ENCODE measurements at places on chromosomes 3 and 15.

- no peak for DNase-seq
Measured at GRCh38 chr15:33101036-33101435, 93.5 kb downstream of the FMN1 start.

DNA sequence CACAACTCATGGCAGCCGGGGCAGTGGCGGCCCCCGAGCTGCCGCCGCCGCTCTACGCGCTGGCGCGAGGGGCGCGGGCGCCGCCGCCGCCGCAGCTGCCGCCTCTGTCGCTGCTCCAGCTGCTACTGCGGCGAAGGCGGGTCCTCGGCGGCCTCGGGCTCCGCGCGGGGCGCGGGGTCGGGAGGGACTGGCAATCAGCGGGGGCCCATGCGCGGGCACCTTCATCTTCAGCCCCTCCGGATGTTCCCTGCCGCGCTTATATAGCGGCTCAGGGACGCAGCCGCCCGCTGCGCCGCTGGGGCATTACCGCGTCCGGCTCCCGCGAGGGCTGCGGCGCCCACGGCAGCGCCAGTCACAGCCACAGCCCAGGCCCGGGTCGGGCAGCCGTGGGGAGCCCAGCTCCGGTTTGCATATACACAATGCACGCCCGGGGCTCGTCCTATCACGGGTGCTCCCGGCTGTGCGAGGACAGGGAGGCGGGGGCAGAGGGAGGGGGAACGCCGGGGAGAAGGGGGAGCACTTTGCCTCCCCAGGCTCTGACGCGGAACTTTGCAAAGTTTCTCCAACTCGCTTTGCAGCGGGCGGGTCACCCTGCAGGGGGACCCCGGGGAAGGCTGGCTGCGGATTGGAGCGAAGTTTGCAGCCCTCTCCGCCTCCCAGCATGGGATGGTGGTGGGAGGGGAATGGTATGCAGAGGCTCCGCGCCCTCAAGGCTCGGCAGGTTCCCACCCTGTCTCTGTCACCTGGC, at the start of gene VGLL3:
TSS of gene VGLL3 (minus strand) at position 416 of the 748 bp plus-strand sequence. CDS start at position 10, 406 bp downstream.
- no peak for DNase-seq

DNA sequence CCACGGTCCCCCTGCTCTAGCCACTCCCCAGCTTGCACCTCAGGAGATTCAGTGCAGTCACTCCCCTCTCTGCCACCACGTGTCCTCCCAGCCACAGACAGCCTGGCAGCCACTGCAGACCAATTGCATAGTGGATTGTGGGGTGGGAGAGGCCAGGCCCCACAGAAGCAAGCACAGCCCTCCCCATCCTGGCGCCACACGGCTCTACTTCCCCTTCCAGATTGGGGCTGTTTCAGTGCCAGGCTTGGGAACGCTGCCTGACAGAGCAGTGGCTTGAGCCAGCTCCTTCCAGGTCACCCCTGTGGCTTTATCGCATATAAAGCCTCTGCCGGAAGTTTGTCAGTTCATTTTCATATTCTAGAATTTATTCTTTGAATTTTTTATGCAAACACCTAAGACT, 90.7 kb downstream of the TMEM266 start:
- DNase-seq, result no peak

DNA sequence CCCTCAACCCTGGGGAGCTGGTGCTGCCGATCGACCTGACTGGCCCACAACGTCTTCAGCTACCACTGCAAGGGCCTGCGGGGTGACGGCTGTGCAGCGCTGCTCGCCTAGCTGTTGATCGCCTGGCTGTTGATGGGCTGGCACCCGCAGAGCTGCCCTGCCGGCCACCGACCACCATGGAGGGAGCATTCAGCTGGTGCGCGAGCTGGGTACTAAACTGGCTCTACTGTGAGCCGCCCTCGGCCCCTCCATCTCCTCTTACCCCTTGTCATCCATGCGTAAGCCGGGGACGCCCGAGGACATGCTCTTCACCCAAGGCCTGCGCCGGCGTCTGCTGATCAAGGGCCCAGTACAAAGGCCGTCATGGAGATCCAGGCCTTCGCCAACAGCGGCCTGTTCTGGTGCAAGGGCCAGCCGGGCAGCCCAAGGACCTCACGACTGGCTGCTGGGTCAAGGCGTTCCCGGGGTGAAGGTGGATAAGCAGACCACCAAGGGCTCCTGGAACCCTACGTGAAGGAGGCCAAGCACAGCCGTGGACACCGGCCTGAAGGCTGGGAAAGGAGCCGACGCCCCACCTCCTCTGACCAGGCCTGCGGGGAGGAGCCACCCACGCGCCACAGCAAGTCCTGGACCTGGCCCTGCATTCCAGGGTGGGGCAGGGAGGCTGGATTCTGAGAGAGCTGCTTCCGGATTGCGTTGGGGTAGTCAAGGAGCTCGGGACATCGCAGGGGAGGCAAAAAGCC, 46.9 kb downstream of the SFMBT1 start:
- no peak for DNase-seq

DNA sequence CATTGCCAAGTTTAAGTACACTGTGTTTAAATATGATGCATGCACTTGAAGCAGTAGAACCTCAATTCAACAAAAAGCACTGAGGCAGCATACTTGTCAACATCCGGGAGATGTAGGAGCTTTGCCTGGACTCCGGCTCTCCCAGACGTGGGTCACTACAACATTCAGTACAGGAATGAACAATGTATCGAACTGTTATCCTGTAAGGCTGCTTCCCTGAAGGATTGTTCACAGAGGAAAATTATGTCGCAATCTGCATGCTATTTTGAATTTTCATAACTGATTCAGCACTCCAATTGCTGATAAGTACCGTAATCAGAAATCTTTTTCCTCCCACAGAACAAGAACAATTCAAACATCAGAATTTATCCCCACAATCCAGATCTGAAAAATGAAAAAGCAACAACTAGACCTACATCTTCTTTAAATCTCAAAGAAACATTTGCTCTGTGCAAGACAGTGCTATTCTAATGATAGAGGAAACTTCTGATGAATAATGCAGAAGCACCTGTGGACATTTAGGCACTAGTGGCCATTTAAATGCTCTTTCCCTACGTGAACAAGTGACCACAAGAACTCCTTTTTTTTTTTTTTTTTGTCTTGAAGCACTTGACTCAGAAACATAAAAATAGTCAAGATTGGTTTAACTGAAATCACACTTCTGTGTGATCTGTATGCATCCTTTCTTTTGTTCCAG, 113.4 kb downstream of the PLCH1 start:
- DNase-seq, result no peak

- DNase-seq, result no peak
Measured at GRCh38 chr3:71414189-71414927, 169.2 kb downstream of the FOXP1 start.

- DNase-seq, result no peak
Measured at GRCh38 chr15:87215100-87215499, 1041.4 kb downstream of the NTRK3 start.

DNA sequence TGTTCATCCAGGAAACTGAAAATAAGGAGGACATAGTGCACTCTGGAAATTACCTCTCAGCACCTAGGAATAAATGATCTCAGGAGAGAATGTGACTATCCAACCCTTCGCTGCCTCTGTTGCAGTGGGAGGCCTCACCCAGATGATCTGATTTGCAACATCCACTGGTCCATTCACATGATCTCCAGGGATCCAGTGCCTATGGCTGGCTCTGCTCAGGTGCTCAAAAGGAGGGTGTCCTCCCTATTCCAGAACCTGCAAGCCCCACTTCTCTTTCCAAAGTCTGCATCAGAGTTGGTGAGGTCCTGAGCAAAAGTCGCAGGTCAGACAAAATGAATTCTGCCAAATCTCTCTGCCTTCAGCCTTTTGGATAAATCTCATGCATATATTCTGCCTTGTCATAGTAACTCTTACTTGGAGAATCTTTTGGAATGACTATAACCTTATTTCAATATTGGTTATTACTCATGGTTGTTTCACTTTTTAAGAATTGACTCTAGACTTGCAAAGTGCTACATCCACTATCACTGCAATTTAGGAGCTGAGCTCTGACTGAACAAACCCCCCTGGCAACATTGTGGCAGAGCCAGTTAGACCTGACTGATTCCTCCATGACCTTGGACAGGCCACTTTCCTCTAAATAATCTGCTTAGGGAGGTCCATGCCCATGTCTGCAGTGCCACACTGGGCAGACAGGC, 295.1 kb downstream of the EPHB1 start:
- no peak for DNase-seq

DNA sequence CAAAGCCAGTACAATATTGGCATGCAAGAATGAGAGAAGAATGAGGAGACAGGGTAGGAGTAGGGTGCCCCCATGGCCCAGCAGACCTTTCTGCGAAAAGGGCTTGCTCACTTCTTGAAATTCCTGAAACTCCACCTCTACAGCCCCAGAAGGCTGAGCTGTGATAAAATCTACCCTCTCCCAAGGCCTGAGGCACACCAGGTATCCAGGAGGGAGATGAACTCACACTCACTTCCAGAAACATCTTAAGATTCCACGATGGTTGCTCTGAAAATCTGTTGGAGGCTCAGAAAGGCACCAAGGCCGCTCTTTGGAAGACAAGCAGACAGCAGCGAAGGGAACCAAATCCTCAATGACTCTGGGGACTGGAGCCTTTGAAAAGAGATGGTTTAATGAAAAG, 297.5 kb downstream of the UACA start:
- no peak for DNase-seq

DNA sequence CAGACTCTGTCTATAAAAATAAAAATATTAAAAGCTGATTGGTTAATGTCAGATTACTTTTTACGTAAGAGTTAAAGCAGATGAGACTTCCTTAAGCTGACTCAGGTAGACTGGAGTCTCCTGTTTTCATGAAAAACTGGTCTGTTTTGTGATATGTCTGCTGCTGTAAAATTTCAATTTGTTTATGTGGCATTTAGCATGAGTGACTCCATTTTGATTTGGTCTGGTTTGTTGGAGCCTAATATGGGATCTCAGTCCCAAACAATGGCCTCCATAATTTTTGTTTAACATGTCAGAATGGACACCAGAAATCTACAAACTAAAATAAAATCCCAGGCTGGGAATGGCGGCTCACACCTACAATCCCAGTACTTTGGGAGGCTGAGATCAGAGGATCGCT, 57.8 kb upstream of the LEKR1 start:
- no peak for DNase-seq

GRCh38 chr3:46058981-46059380, 31.7 kb upstream of the XCR1 start:
- no peak for DNase-seq

DNA sequence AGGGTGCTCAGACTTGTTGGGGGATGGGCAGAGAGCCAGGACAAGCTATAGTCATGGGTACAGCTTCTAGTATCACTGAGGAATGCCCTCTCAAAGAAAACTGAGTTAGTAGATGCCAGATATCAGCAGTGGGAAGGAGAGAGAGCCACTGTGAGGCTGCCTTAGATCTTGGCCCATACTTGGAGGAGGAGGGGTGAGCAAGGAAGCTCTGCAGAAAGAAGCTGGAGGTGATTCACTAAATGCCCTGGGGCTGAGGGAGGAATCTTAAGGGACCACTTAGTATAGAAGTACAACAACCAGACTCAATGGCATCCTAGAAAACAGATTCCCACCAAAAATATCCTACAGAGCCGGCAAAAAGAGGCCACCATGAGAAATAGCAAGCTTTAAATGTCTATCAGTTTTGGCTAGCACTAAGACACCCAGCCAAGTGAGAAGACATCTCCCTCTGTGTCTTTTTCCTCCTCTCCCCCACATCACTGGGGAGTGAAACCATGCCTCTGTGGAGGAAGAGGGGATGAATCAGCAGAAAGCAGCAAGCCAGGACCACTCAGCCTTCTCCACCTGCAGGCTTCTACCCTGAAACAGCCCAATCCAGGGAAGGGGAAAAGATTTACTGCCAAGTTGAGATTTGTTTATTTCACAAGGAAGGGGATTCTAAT, 282.5 kb upstream of the STT3B start:
- no peak for DNase-seq

GRCh38 chr15:44300572-44300971, 12.1 kb downstream of the GOLM2 start:
- DNase-seq, result no peak

DNA sequence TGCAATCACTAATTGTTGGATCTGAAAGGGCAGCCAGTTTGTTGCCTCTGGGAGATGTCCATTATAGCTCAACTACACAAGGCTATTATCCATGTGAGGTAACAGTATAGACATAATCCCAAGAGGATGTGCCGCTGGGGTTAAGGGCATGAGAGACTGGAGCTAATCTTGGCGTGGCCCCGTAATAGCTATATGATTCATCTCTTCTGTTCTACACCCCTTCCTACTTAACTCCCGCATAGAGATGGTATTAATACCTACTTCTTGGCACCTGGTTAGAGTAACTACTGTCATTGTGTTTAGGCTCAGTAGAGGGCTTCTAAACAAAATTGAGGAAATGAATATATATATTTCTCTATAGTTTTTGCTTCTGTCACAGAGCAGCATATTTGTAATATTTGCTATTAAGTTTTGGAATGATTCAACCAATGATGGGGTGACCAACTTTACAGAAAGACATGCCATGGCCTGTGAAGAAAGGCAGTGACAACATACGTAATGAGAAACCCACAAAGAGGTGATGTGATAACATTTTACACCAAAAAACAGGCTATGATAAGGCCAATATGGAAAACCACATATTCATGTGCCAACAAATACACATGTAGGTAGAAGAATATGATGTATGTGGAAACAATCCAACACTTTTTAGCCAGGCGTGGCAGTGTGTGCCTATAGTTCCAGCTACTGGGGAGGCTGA, 76.8 kb upstream of the DPH6 start:
- DNase-seq, result no peak

DNA sequence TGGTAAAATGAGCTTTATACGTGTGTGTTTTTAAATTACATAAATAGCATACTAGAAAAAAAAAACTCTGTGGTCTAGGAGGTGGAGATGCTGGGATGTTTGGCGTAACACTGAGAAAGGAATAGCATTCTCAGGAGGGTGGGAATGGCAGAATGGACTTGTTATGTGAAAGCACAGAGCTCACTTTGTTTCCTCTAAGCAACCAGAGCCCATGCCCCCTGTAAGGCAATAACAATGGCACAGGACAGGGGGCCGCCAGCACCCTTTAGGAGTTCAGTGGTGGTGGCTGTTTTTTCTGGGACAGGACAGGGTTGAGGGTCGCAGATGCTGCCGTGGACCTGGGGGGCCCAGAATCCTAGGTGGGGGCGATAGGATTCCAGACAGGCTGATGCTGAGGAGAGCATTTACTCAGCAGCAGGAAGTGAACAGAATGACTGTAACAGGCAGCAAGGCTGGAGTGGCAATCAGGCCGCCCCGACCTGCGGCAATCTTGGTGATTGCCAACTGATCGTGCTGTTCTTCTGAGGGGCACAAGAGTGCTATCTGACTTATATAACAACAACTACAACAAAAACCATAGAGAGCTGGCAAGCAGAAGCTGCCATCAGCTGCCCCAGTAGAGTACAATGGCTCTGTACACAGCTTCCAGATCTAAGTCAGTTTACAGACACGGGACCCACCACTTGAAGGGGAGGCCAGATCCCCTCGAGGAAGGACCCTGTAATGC, 160.4 kb downstream of the UACA start:
- no peak for DNase-seq

GRCh38 chr3:186298876-186299275, 63.2 kb downstream of the DGKG start:
- peak; percentile 48 for DNase-seq

- no peak for DNase-seq
Measured at GRCh38 chr3:197082871-197083270, 53.3 kb upstream of the MELTF start.

GRCh38 chr15:57624730-57625129, 33.0 kb downstream of the MYZAP start:
- DNase-seq, result no peak

GRCh38 chr15:62231856-62232255, 66.8 kb upstream of the C2CD4B start:
- DNase-seq, result no peak
